ENCODE measurements at places on chromosomes 3 and 15.

GRCh38 chr15:100131321-100132224 is 210.2 kb downstream of the ADAMTS17 start:
- DNase-seq: peak; percentile 25

GRCh38 chr15:86538141-86538540 is 458.5 kb downstream of the AGBL1 start:
- no peak for DNase-seq

- DNase-seq: no peak
Measured at GRCh38 chr3:72582211-72582878, 265.9 kb downstream of the SHQ1 start.

GRCh38 chr3:74402821-74403220 is 211.6 kb downstream of the CNTN3 start:
- DNase-seq: no peak

- peak; percentile 51 for DNase-seq
Measured at GRCh38 chr15:63190769-63191649, 1.6 kb downstream of the RAB8B start.

- peak; percentile 80 for DNase-seq
Measured at GRCh38 chr15:83164111-83164770, 43.4 kb downstream of the HDGFL3 start.

DNA sequence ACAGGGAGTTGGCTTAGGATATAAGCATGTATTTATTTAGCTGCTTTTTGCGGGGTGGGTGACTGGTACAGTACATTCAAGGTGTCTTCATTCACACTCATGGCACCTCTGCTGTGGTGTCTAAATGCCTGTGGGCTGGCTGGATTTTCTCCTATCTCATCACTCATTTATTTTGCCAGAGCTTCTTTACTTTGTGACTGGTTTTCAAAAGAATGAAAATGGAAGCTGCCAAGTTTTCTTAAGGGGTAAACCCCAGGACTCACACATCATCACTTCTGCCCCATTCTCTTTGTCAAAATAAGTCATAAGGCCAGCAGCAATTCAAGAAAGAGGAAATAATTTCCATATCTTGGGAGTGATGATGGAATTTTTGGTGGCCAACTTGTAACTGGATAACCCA is 493.4 kb upstream of the ALCAM start:
- peak; percentile 22 for DNase-seq

- no peak for DNase-seq
Measured at GRCh38 chr15:25783607-25784540, 79.3 kb downstream of the ATP10A start.

DNA sequence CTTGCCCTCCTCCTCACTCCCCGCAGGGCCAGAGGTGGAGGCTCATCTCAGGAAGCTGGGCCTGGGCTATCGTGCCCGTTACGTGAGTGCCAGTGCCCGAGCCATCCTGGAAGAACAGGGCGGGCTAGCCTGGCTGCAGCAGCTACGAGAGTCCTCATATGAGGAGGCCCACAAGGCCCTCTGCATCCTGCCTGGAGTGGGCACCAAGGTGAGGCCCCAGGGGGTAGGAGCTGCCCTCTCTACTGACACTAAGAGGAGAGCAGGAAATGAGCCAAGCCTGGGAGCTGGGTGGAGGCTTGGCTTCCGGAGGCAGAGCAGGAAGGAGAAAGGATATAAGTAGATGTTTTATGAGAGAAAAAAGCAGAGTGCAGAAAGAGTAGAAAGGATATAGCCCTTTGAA is 4.9 kb downstream of the OGG1 start:
- DNase-seq: peak; percentile 31

DNA sequence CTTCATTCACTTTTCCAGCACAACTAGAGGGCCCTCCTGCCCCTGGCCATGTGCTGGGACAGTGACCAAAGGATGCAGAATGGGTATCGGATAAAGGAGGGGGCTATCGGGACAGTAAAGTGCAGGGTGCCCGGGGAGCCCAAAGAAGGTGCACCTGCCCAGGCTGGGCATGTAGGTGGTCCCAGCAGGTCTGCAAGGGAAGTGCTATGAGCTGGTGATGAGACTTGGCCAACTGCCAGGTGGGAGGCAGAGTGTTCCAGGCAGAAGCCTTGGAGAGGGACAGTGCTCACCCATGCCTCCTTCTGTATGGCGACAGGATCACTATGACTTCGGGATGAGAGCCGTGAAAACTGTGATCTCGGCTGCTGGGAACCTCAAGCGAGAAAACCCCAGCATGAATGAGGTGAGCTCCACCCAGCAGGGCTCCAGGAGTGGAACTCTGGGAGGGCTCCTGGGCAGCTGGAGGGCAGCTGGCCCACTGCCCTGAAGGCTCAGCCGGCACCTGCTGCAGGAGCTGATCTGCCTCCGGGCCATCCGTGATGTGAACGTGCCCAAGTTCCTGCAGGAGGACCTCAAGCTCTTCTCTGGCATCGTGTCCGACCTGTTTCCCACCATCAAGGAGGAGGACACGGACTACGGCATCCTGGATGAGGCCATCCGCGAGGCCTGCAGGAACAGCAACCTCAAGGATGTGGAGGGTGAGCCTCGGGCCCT is 48.4 kb downstream of the DNAH1 start:
- DNase-seq: no peak

GRCh38 chr15:62901909-62902546 is 140.5 kb upstream of the TPM1 start:
- no peak for DNase-seq

GRCh38 chr3:27046351-27046750 is 322.8 kb downstream of the NEK10 start:
- DNase-seq: no peak

DNA sequence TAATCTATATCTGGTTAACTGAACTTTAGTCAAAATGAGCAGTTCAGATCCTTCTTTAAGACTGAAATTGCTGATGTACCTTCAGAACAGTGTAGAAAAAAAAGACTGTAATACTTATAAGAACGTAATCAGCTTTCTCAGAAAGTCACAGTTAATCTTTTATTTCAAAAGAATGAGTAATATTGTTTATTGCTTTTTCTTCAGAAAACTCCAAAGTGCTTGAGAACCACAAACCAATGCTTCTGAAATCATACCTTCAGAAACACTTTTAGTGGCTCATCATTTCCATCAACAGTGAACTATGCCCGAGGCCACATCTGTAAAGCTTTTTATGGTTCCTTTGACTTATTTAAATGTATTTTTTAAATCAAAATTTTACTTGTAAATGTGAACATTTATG is 33.3 kb upstream of the CLASP2 start:
- DNase-seq: no peak

GRCh38 chr3:112667599-112667998 is 26.7 kb upstream of the CCDC80 start:
- DNase-seq: no peak

- no peak for DNase-seq
Measured at GRCh38 chr3:175404027-175404426, 544.9 kb downstream of the NAALADL2 start.

- no peak for DNase-seq
Measured at GRCh38 chr3:73787620-73788019, 162.9 kb upstream of the PDZRN3 start.

DNA sequence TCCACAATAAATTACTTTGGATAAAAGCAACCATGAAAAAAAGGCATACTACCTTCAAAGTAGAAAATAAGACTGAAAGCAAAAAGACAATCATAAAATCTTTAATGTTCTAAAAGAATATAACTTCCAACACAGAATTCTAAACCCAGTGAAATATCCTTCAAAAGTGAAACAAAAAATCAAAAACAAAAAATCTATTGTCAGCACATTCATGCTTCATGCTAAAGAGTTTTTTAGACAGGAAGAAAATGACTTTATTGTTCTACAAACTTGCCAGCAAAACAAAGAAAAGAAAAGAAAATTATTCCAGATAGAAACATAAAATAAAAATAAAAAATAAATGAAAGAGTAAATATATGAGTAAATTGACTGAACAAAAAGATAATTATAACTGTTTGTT is 134.9 kb downstream of the EFHB start:
- DNase-seq: no peak

DNA sequence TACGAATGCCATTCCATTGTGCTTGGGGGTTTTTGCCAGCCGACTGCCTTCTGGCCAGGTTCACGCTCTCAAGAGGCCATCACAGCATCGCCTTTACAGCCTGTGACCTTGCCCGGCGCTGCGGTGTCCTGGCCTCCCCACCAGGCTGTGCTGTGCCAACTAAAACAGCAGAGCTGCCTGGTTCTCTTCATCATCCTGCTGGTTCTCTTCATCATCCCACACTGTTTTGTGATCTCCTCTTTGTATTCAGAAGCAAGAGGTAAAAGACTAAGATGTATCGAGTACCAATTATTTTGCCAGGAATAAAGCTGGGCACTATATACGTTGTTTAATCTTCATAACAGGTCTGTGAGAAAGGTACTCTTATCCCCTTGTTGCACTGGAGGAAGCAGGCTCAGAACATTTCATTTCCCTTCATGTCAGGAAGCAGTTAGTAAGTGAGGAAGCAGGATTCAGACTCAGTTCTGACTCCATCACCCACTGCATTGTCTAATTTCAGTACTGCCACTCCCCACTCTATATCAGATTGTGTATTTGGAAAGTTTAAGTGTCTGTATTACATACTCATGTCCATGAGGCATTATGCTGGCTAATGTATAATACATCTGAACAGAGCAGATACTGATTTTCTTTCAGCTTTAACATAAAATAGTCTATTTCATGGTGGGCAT is 92.7 kb downstream of the LRRC28 start:
- peak; percentile 75 for DNase-seq

DNA sequence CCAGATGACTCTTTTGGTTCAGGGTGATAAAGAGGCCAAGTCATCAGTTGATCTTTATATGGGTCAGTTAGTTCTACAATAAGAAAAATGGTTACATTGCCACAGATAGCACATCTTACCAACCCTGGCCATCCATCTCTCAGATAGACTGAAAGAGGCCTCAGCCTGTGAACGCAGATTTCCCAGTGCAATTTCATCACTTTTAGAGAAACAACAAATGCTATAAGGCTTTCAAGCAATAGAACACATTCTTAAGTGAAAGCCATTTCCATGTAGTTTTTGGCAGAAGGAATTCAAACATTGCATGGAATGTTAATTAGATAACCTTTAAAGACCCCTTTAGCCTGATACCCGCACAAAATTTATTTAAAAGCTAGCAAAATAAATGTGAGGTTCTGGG is 200.6 kb upstream of the ZBTB20 start:
- DNase-seq: peak; percentile 44

GRCh38 chr3:24363242-24363641 is 131.4 kb downstream of the THRB start:
- no peak for DNase-seq

- DNase-seq: peak; percentile 94
Measured at GRCh38 chr15:40940296-40940801, 11.2 kb downstream of the DLL4 start.

- DNase-seq: no peak
Measured at GRCh38 chr3:107285197-107285596, 92.0 kb upstream of the CCDC54 start.

DNA sequence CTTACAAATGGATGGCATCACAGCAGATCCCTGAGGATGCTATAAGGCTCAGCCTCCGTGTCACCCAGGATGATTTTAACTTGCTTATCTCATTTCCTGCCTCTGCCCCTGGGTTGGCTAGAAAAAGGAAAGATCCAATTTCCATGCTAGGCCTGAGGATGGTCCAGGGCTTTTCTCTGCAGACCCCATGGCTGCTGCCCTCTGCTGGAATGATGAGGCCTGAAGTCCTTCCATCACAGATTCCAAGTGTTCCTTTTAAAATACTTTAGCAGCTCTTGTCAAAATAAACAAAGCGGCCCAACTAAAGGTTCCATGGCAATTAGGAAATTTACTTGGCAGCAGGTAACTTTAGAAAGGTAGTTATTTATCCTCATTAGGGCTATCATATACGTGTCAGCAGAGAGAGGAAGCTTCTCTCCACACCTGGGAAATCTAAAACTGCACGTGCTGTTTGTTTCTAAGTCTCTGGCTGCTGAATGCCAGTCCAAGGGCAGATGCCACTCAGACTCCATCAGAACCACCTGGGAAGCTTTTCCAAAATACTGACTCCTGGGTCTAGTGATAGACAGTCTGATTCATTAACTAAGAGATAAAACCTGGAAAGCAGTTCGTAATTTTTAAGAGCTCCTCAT is 401.9 kb upstream of the IL12A start:
- DNase-seq: peak; percentile 41

GRCh38 chr3:133983126-133983525 is 46.6 kb downstream of the SLCO2A1 start:
- no peak for DNase-seq

DNA sequence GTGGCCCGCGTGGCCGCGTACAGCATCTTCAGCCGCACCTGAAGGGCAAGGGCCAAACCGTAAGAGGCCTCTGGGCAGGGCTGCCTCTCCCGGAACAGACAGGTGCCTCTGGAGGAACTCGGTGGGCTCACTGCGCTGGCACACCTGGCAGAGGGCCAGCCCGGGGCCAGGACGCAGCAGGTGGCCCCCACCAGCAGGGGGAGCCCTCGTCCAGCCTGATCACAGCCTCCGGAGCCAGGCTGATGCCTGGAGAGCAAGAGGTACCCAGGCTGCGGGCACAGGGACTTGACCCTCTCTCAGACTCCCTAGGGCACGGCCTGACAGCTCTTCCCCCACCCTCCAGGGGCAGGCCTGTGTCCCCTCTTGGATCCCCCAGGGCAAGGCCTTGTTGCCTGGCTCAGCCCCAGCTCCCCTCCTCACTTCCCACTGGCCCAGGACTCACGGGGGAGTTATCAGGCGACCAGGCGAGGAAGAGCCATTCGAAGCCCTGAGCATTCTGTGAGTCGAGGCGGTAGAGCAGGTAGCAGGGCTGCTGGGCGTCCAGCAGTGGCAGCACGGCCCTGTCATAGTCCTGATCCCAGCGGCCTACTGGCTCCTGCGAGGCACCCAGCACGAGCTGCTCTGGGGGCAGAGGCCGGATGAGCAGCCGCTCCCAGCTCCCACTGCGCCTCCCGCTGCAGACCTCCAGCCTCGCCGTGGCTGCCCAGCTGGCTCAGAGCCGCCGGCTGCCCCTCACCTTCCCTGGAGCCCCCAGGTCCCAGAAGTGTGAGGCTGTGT is 6.2 kb upstream of the TLR9 start:
- peak; percentile 54 for DNase-seq

DNA sequence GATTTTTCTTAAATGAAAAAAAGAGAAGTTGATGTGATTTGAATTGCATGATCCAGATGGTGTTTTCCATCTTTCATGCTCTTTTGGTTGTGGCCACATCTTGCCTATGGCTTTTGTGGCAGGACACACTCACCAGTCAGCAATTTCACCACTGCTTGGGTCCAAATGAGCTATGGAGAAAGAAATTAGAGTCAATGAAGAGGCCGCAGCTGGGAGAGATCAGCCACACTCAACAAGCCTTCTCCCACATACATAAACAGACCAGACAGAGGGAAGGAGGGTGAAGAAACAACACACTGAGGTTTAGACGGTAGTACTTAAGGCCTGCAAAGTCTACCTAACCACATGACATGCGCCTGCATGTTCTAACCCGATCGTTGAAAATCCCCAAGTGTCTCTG is 110.7 kb upstream of the CDIN1 start:
- DNase-seq: no peak

DNA sequence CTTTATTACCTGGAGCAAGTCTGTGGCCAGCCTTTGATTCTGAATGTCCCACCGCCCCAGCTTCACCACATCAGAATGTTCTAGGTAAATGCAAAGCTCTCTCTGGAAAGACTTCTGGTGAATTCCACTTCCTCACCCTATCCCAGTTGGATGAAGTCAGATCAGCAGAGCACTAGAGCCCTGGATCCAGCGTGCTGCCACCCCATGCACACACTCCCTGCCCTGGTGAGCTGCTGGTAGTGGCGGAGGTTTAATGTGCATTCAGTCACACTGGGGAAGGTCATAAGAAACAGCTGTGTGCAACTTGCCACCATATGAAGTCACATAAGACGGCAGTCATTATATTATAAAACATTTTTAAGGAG is 16.3 kb upstream of the SLC41A3 start:
- DNase-seq: no peak
